Smooth muscle cell of the brain vasculature (primary cell): ENCODE measurements at places on chromosomes 13 and 19.

- no peak for DNase-seq
Measured at GRCh38 chr13:45828256-45828968, 23.1 kb downstream of the SIAH3 start.

GRCh38 chr13:74555276-74555625, 421.0 kb upstream of the KLF12 start:
- DNase-seq, result no peak

DNA sequence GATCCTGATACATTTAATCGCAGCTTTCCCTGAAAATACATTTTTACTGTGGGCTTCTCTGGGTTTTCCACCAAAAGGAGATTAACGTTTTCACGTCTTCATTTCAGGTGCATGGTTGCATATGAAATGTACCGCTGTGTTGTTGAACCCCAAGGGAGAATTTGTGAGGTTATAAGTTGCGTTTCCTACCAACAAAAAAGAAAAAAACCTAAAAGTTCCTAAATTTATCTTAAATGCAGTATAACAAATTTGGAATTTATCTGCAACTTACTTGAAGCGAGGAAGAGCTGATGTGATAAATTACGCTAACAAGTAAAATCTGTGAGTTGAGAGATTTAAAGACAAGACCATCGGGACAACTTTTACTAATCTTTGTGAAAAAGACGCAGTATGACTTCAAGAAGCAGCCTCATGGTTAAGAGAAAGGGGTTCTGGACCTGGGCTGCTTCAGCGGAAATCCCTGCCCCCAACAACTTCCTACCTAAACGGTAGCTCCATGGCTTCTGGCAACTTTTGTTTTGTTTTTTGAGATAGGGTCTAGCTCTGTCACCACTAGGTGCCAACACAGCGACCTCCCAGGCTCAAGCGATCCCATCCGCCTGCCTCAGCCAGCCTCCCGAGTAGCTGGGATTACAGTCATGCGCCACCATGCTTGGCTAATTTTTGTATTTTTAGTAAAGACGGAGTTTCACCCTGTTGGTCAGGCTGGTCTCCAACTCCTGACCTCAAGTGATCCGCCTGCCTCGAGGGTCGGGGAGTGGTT, 958 bp upstream of the OBI1 start:
- no peak for DNase-seq

GRCh38 chr19:13974073-13974472, 21.8 kb downstream of the DCAF15 start:
- no peak for DNase-seq

GRCh38 chr13:107379407-107380155, 811.6 kb upstream of the ARGLU1 start:
- DNase-seq, result no peak

- DNase-seq, result no peak
Measured at GRCh38 chr19:15166700-15167099, 34.1 kb downstream of the NOTCH3 start.

GRCh38 chr13:108961542-108962125, 332.2 kb downstream of the MYO16 start:
- DNase-seq, result no peak

GRCh38 chr13:112773601-112774447, 84.0 kb downstream of the ATP11A start:
- no peak for DNase-seq

GRCh38 chr13:41383386-41383785, 72.3 kb downstream of the NAA16 start:
- no peak for DNase-seq

GRCh38 chr19:55095260-55096060, 19.8 kb downstream of the EPS8L1 start:
- DNase-seq, result no peak

- DNase-seq, result no peak
Measured at GRCh38 chr19:17530586-17530985, 19.1 kb downstream of the PGLS start.

- no peak for DNase-seq
Measured at GRCh38 chr19:41774515-41774980, 19.2 kb downstream of the CEACAM6 start.

- DNase-seq, result no peak
Measured at GRCh38 chr13:85313761-85314503, 485.3 kb downstream of the SLITRK6 start.

DNA sequence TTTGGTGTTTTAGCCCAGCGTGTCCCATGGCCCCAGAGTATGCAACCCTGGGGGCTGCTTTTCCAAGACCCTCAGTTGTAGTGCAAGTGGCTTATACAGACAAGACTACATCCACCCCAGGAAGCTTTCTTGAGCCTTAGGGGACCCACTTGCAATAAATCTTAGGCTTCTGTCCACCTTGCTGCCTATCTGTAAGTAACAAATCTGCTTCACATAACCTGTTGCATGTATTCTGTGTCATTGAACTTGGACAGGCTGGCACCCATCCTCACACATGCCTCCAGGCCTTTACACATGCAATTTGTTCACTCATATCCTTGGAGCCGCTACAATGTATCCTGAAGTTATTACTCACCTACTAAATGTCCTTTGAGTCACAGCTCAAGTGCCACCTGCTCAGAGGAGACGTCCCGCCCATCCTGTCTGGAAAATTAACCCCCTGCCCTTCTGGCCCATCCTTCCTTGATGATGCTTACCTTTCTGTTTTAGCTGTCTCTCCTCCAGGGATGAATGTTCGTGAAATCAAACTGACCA, 101.2 kb downstream of the ZNF536 start:
- DNase-seq, result no peak

- DNase-seq, result no peak
Measured at GRCh38 chr19:7152568-7152967, 83.1 kb downstream of the ZNF557 start.

- no peak for DNase-seq
Measured at GRCh38 chr13:98496479-98496791, 80.5 kb downstream of the STK24 start.

DNA sequence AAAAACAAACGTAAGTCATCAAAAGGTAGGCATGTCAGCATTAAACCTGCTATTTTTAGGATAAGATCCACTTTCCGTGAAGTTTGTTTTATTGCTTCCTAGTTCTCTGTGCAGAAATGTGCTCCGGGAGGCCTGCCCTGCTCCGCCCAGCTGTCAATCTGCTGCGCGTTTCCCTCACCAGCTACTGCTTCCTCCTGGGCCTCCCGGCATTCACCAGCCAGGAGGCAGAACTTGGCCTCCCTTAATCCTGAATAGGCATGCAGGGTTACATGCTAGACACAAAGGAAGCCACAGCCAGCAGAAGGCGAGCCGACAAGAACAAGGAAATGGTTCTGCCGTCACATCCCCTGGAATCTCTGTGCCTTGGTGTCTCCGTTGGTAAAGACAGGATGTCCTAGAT, 386.2 kb downstream of the IRS2 start:
- no peak for DNase-seq

GRCh38 chr19:32558607-32559228, 22.3 kb upstream of the PDCD5 start:
- no peak for DNase-seq

- no peak for DNase-seq
Measured at GRCh38 chr13:55361141-55361540, 1779.6 kb upstream of the PRR20A start.

- no peak for DNase-seq
Measured at GRCh38 chr13:111537115-111537728, 216.8 kb downstream of the TEX29 start.

DNA sequence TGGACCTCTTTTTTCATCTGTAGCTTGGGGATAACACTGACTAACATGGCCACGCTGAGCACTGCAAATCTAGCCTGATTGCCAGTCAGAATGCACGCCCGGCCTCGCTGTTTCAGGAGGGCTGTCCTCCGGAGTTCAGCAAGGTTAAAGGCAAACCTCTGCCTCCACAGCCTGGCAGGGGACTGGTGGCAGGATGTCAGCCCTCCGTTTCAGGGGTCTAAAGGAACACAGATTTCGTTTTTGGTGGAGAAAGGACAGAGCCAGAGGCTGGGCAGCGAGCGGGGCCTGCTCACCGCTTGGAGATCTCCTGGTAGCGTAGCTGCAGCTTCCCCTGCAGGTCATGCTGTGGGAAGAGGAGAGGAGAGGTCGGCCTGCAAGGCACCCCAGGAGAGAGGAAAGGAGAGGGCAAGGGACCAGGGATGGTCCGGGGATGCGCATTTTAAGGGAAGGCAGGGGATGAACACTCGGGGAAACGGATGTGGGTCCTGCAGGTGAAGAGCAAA, 560 bp downstream of the NDUFA7 start:
- DNase-seq, result no peak

- no peak for DNase-seq
Measured at GRCh38 chr13:29909081-29909730, 58.8 kb upstream of the UBL3 start.

DNA sequence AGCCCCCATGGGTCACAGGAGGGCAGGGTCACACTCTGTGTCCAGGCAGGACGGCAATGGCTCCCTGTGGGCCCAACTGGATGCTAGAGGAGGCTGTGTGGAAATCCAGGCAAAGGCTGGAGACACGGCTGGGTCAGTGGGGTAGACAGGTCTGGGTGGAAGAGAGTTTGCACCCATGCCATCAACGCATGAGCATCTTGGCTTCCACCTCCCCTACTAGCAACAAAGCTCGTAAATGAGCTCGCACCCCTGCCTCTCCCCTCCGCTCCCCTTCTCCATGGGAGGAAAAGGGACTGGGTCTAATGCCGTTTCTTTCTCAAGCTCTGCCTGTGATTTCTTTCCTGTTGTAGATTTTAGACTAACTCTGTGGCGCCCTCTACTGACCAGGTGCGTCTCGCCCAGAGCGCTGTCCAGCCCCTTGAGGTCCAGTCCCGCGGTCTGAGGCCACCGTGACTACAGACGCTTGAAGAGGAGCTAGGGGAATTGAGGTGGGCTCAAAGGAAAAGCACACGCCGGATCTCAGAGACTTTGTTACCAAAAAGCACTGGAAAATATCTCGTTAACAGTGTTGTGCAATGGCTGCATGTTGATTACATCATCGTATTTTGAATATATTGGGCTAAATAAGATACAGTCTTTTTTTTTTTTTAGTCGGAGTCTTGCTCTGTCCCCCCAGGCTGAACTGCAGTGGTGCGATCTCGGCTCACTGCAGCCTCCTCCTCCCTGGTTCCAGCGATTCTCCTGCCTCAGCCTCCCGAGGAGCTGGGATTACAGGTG, 50.7 kb upstream of the USP29 start:
- DNase-seq, result no peak

DNA sequence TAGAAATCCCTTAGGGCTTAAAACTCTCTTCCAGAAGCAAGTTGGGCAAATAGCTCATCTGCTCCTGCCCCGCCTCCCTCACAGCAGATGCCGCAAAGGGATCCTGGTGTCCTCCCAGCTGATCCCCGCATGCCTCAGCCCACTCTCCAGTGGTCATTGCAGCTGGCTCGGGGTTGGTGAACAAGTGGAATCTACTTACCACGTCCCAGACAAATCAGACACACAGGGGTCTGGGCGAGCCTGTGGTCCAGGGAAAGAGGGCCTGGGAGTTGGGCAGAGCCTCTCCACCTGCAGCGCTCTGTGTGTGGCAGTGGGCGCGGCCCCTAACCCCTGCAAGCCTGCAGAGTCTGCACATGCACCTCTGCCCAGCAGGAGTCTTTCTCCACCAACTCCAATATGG, 10.8 kb upstream of the C19orf33 start:
- no peak for DNase-seq

- DNase-seq, result no peak
Measured at GRCh38 chr19:35240327-35240726, 8.5 kb upstream of the LSR start.
